Glomerular endothelial cell (primary cell): ENCODE measurements at places on chromosomes 13 and 19. TPM values are rescaled to one million over a fixed set of nuclear protein-coding genes. Genes with fewer than 3 reads are reported as not detected.

ZNF813 gene
- total RNA-seq: 2.5 and 4.0 TPM in 2 replicates

SERP2 gene
- total RNA-seq: 0.15 and 0.29 TPM in 2 replicates

MCEMP1 gene
- total RNA-seq: not detected in 2 replicates

GRCh38 chr13:106628936-106629659, 61.2 kb upstream of the ARGLU1 start:
- no peak for DNase-seq

DNA sequence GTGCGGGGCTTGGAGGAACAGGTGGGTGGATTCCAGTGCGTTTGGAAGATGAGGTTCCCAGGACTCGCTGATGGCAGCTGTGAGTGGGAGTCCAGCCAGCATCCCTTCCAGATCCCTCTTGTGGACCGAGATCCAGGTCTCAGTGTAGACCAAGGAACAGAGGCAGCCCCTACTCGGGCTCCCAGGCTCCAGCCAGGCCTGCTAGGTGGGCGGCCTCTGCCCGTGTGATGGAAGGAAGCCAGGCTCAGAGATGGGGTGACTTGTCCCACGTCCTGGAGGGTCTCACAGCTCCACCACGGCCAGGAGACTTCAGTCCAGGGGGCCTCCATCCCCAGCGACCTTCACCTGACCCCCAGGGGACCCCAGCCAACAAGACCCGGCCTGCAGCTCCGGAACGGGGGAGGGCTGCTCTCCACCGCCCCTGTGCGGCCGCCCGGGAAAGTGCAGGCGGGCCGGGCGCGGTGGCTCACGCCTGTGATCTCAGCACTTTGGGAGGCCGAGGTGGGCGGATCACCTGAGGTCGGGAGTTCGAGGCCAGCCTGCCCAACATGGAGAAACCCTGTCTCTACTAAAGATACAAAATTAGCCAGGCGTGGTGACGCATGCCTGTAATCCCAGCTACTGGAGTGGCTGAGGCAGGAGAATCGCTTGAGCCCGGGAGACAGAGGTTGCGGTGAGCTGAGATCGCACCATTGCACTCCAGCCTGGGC, 729 bp upstream of the MADCAM1 start:
- no peak for DNase-seq

DNA sequence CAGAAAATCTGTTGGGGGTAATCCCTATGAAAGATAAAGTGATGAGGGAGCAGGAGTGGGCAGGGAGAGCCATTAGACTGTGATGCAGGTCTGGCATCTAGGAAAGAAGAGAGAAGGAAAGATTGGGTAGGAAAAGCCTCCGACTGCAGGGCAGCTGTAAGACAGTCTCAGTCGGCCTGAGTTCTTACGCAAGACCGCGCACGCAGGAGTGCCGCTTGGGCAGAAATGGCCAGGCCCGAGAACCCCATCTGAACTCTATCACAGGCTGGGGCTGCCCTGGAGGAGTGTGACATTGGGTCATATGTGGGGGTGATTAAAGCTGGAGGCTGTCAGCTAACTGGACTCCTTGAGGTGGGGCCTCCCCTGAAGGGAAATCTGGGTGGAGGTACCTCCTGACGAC, 13.9 kb upstream of the FBXL3 start:
- DNase-seq: no peak

GRCh38 chr13:30196025-30196424, 111.3 kb downstream of the KATNAL1 start:
- DNase-seq: no peak

DNA sequence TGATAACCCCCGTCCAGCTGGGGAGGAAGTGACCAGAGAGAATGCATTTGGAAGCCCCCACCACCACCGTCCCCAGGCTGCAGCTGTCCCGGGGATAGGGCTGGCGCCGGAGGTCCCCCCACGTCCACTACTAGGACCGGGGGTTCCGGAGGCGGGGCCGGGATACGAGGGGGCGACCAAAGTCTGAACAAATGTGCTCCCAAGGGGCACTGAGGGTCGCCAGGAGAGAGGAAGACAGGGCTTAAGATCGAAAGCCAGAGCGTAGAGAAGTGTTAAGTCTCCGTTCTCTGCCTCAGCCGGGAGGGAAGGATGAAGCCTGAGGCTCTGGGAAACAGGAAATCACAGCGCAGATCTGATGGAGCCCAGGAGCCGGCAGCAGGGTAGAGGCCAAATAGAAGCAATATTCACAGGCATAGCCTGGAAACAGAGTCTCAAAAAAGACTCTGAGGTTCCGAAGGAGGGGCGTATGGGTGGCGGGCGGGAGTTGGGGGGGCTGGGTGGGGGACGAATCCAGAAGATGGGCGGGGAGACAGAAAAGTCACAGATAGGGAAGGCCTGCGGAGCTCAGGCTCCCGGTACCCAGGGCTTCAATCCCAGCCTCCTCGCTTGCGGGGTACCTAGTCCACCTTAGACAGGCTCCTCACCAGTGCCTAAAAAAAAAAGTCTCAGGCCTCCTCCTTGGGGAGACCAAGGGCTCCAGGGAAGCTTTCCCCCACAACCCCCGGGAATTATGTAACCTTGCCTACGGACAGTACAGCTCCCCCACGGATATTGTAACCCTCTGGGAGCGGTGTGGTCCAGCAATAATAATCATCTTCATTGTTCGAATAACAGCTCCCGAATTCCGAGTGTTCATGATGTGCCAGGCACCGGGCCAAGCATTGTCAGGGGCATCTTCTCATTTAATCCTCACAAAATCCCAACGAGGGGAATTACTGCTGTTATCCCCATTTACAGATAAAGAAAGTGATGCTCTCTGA, 1.1 kb upstream of the ERF start:
- DNase-seq: no peak
